ENCODE measurements at places on chromosomes 7 and 10.

DNA sequence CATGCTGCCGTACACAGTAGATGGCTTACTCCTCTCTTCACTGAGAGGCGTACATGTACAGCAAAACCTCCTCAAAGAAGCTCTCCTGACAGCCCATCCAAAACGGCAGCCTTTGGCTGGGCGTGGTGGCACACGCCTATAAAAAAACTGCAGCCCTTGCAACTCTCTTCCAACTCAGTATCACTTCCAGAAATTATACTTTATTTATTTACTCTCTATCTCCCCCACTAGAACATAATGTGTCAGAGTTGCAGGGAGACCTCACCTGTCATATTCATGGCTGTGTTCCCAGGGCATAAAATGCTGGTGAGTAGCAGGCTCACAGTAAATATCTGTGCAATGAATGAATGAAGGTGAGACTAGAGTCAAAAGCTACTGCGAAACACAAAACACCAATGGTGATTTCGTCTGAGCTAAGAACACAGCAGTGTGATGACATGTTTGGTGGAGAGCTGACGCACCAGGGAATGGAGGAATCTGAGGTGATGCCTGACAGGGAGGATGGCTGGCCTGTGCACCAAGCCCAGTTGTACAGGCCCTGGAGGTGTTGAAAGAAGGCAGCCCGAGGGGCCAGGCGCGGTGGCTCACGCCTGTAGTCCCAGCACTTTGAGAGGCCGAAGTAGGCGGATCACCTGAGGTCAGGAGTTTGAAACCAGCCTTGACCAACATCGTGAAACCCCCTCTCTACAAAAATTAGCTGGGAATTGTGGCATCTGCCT, 55.3 kb downstream of the COBL start:
- DNase-seq, result no peak

DNA sequence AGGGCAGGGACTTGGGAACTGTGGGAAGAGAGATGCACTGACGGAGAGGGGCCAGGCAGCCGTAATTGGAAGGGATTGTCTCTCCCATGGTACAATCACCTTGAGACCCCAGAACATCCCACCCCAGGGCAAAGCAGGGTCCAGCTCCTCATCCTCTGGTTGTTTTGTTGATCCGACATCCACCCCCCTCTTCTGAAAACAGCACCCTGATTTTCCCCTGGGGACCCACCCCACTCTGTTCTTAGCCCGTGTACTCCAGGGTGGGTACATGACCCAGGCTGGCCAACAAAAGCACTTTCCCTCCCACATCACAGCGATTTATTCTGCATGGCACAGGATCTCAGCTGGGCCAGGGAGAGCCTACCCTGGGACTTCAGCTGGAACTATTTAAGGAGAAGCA, 14.1 kb downstream of the PDZD7 start:
- DNase-seq, result no peak

DNA sequence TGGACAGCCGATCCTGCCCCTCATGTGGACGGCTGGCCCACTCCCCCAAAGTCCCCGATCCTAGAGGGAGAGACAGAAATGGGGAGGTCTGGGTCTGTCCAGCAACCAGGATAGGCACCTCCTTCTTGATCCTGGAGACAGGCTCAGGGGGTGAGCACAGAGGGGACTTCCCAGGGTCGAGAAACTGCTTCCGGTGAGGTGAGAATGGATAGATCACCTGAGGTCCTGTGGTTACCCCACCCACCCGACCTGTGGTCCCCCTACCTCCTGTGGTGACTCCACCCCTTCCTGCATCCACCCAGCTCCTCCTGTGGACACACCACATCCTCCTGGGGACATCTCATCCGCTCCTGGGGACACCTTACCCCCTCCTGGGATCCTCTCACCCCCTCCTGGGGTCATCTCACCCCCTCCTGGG, 27.4 kb upstream of the RASGEF1A start:
- DNase-seq, result no peak

DNA sequence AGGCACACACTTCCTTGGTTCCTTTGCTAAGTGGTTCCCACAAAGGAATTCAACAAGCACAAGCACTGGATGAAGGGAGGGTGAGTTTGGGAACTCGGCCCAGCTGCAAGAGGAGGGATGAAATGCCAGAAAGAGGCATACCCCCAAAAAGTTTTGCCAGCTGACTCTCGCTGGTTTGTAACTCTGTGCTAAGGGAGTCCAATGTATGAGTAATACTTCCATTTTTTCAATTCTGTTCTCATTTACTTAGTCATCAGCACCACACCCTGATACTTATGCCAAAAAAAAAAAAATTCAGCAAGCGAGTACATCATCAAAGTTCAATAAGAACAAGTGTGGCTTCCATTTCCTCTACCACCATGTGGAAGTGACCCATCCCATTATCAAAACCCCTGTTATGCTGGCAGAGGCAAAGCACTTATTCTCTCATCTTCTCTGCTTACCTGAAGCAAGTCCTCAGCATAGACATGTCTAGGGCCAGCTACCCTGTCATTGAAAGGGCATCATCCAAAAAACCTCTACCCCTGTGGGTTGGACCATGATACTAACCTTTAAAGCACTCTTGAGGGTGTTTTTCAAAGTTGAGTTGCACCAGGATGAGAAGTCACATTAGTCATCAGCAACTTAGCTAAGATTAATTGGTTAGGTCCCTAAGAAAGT, 6.9 kb upstream of the HYCC1 start:
- no peak for DNase-seq

DNA sequence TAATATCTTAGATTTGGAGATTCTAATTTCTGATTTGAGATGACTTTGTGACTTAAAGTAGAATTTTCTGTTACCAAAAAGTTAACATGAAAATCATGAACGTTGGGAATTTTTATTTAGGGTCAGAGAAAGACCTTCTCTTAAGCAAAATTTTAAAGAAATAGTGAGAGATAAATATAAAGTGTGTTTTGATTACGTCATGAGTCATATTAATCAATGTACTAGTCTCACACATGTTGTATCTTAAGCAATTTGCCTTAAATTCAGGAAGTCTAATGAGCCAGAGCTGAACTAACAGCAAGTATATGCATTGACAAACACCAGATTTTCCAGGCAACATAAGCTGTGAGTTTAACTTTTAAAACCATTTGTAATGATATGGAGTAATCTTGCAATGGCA, 765.5 kb upstream of the SORCS1 start:
- no peak for DNase-seq

- DNase-seq, result no peak
These were observed 223.7 kb upstream of the PRSS58 start for GRCh38 chr7:142481548-142481947.

All from tibial nerve (tissue), 4 donors.